ENCODE measurements at places on chromosomes 7 and 10.
A peak's percentile ranks its signal among the peaks of the same experiment; 100 is the strongest.

DNA sequence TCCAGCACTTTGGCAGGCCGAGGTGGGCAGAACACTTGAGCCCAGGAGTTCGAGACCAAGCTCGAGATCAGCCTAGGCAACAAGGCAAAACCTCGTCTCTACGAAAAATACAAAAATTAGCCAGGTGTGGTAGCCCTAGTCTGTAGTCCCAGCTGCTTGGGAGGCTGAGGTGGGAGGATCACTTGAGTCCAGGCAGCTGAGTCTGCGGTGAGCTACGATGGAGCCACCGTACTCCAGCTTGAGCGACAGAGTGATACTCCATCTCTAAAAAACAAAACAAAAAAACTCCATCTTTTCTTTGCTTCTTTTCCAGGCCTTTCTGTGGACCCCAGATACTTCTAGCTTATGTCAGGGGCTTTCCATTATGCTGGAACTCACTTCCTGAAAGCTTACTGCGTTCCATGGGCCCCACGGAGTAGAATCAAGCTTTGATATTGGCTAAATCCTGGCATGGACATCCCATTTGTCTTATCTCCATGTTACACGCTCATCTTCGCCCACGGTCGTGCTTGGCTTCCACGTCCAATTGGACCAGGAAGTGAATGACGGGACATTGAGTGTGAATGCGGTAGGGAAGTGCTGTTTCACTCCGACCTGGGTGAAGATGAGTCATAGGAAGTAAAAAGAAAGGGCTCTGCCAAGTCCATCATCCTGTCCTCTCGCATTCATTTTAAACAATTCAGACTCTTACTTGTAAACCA is 45.7 kb downstream of the FAM171A1 start:
- no peak for DNase-seq

DNA sequence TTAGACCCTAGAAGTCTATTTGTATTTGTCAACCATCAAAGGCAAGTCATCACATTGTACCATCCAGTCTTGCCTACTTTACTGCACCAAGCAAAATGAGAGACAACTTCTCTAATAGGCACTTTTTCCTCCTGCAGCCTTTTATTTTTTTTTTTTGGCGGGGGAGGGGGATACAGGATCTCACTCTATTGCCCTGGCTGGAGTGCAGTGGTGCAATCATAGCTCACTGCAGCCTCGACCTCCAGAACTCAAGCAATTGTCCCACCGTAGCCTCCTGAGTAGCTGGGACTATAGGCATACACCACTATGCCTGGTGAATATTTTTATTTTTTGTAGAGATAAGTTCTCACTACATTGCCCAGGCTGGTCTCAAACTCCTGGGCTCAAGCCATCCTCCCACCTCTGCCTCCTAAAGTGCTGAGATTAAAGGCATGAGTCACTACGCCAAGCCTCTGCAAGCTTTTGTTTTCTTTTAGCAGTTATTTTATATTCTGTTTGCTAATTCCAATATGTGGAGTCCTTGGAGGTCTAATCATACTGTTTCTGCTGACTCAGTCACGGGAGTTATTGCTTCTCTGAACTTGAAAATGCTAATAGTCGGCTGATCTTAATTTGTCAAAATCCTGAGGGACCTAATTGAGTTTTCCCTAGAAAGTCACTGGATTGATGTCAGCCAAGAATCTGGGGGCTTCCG is 14.2 kb downstream of the KPNA7 start:
- DNase-seq: no peak

DNA sequence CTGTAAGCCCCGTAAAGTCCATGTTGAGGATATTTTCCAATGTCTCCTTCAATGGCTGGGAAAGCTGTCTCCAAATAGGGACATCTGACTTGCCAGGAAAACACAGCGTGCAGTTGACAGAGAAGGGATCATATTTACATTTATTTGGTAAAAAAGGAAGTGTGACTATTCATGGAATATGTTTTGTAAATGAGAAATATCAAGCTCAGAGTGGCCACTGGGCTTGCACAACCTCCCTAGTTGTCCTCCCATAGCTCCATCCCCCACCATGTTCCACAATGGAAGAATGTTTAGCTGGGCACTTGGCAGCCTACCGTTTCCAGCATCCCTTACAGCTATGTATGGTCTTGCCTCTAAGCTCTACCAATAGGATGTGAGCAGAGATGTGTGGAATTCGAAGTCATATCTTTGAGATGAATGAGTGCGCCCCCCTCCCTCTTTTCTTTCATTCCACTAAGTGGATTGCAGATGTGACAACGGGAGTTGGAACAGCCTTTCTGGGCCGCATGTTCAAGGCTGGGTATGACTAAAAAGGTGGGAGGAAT is 306.6 kb upstream of the ZMIZ1 start:
- DNase-seq: no peak

DNA sequence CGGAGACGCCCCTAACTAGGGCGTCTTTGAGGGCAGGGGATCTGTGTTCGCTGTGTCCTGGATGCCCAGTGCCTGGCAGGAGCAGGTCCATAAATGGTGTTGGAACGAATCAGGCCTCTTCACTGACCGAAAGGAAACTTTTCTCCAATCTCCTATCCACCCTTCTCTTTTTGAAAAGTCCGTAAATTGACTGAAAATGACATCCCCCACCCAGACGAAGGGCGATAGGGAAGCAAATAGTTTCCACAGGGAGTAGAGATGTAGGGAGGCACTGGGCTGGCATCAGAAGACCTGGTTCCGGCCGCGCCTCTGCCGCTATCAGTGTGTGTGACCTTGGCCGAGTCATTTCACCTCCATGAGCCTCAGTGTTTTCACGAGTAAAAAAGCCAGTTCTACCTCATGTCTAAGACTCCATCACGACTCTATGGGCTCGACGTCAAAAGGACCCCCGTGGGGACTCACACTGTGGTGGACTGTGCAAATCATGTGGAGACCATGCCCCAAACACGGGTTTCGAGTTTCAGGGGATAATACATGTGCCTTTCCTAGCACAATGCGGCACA is 497 bp upstream of the RAB11FIP2 start:
- DNase-seq: no peak

DNA sequence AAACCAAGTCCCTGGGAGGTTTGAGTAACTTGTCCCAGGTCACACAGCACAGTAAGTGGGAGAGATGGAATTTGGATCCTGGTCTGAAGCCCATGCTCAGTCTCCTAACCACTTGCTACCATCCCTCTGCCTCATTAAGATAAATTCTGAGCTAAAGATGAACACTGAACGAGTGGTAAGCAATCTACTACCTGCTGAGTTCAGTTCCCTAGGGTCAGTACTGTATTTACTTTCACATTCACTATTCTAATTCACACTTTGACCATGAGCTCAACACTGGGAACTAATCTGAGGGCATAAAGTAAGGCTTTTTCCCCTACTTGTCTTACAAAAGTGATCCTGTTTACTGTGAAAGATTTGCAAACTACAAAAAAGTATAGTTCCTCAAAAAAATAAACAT is 2.4 kb downstream of the UROS start:
- DNase-seq: no peak

- DNase-seq: no peak
These were observed 387.0 kb downstream of the SDK1 start for GRCh38 chr7:3688071-3688470.

DNA sequence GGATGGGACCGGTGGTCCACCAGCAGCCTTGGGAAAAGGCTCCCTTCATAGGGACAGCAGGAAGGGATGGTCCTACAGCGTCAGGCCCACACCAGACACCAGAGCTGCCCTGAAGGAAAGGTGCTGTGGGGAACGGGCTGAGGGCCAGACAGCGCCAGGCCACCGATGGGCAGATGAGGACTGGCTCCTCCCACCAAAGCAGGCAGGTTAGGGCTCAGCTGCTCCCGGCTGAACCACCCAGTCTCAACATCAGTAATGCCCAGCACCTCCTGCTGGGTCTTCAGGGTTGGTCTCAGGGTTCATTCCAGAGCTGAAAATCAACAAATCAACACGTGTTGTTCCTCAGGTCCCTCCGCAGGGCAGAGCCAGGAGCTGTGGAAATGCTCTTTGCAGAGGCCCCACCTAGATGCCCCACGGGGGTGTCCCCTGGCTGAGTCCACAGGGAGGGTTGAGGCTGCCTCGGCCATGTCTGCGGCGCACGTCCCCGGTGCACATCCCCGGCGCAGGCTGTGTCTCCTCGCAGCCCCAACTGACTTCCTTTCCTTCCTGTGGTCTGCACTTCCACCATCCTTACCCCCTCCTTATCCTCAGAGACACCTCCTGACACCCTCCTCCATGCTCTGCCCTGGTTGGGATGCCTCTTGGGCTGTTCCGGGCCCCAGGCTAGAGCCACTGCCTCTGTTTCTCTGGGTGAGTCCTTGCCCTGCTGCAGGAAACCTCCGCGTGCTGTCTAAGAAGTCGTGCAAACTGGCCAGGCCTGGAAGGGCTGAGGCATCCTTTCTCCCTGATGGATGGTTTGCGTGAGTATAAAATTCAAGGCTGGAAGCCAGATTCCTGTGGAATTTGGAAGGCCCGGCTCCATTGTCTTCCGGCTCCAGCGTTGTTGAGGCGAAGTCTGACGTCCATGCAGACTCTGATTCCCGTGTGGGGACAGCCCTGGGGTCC is 32.8 kb upstream of the CFAP46 start:
- DNase-seq: no peak

GRCh38 chr10:86732771-86733170 is 23.6 kb upstream of the BMPR1A start:
- DNase-seq: no peak

DNA sequence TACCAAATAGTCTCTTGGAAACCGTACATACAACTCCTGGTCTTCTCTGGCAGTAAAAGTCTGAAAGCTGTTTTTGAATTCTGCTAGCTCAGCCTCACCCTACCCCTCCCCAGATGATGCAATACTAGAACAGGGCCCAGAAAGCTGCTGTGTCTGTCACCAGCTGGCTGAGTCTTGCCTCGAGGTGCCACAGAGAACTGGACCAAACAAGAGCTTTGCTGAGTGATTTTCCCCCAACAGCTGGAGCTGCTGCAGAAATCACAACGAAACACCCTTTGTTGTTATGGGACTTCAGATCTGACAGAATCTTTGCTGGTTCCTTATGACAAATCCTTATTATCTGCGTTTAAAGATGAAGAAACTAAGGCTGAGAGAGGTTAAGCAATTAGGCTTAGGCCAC is 134.1 kb downstream of the SPAG6 start:
- no peak for DNase-seq

- DNase-seq: no peak
These were observed 37.8 kb downstream of the HERPUD2 start for GRCh38 chr7:35657125-35657524.

GRCh38 chr7:147638566-147638965 is 952.0 kb upstream of the C7orf33 start:
- no peak for DNase-seq

DNA sequence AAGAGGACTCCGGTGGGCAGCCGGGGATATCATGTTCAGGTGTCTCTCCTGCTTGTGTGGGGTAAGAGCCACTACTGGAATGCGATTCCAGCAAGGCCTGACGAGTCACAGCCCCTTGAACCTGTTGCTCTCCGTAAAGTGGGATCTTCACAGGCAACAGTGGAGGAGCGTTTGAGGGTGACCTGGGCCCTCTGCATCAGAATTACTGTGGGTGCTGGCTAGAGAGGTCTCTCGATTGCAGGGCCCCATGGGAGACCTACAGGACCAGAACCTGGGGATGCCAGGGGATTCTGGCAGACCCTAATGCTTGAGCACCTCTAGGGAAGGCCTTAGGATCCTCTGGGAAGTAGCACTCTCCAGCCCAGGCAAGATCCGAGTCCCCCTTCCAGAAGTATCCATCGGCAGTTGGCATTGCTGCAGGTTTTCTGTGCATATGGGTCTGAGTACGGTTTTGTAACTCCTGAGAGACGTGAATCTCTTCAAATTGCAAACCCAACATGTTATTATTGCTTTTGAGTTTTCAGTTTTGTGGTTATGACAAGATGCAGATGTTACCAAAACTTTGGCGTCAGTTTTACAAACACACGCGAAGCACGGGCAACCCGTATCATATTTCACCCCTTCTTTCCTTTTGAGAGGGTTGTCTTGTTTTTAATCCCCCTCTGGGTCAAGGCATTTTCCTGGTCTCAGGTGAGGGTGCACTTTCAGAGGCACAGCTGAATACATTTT is 4.6 kb downstream of the MGMT start:
- DNase-seq: no peak

DNA sequence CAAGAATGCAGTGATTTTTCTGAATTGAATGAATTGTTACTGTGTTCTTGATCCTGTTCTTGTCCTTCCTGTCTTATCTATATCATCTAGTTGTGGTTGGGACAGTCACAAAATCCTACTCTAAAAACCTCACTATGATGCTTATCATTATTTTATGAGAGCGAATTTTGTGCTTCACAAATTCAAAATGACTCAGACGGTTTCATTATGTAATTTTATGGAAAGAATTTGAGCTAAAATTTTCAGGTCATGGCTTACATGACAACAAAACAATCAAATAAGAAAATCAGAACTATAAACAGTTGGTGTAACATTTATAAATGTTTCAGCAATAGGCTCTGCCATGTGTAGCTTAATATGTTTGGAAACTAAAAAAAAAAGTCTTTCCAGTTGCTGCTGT is 6.9 kb downstream of the PRKAR2B start:
- no peak for DNase-seq

- DNase-seq: no peak
These were observed 2.4 kb upstream of the NKX6-2 start for GRCh38 chr10:132788180-132788830.

DNA sequence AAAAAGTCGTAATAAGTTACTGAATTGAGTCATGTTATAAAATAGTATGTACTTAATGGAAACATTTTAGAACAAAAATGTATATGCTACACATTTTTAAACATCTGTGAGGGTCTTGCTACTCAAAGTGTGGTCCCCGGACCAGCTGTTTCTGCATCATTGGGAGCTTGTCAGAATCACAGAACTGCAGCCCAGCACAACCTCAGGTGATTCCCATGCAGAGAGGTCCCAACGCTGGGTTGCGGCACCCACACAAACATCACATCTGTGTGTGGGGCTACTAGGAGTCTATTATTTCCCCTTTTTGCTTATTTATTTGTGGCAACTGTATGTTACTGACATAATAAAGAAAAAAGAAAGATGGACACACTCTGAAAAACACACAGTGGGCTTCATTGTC is 146.6 kb downstream of the BMS1 start:
- DNase-seq: no peak

- no peak for DNase-seq
These were observed 80.0 kb upstream of the INSIG1 start for GRCh38 chr7:155217634-155218033.

DNA sequence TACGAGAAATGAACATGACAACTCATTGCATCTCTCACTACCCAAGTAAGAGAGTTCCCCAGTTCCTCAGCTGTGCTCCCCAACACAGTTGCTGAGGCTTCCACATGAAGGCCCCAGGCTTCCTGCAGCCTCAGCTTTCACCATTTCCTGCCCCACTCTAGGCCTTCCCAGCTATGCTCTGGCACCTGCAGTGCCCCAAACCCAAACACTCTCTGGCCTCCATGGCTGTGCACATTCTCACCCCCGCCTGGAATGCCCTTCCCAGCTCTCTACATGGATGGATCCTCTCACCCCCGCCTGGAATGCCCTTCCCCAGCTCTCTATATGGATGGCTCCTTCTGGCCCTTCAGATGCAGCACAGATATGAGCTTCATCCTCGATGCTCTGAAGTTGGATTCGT is 61.3 kb downstream of the KIAA1549 start:
- no peak for DNase-seq

GRCh38 chr10:68171539-68172080 is 60.3 kb downstream of the ATOH7 start:
- no peak for DNase-seq

- DNase-seq: peak; percentile 48
These were observed 816 bp downstream of the TECPR1 start for GRCh38 chr7:98251231-98251600.

Measured in GM12864 (cell line).